Naive thymus-derived CD4-positive, alpha-beta T cell (primary cell): ENCODE measurements at places on chromosomes 4 and X. TPM values are rescaled to one million over a fixed set of nuclear protein-coding genes. Genes with fewer than 3 reads are reported as not detected.

STPG2 gene
- total RNA-seq: 0.13 TPM in 1 of 2 replicates, not detected in the other

ABLIM2 gene
- total RNA-seq: 0.22 and 0.41 TPM in 2 replicates

ERCC6L gene
- 0.12 TPM for total RNA-seq

EDA2R gene
- 5.1 and 5.8 TPM in 2 replicates for total RNA-seq

USP17L19 gene
- not detected in 2 replicates for total RNA-seq

NAA11 gene
- total RNA-seq: not detected

NPY2R gene
- total RNA-seq: not detected

XAGE3 gene
- total RNA-seq: not detected

EREG gene
- total RNA-seq: not detected

BEX2 gene
- total RNA-seq: 48.5 TPM

FRG2 gene
- not detected for total RNA-seq

UBA1 gene
- 98.0 TPM for total RNA-seq
